NCI-H2029 treated with DMSO at 0.1 percent for 48 hours (cell line): ENCODE measurements at places on chromosomes 16 and 17.
A peak's percentile ranks its signal among the peaks of the same experiment; 100 is the strongest.

DNA sequence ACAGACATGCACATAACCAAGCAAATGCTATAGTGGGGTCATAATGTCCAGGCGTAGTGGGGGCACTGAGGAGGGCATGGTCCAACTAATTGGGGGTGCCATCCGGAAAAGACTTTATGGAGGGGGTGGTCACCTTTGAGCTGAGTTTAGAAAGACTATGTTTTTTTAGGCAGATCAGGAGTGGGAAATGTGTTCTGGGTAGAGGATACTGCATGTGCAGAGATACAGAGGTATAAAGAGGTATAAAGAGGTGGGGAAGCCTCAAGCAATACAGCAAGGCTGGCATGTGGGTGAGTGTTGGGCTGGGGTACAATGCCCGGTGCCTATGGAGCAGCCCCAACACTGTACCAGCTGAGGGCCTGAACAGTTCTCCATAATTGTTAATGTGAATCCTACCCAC, 53.1 kb downstream of the SPACA3 start:
- DNase-seq = no peak

DNA sequence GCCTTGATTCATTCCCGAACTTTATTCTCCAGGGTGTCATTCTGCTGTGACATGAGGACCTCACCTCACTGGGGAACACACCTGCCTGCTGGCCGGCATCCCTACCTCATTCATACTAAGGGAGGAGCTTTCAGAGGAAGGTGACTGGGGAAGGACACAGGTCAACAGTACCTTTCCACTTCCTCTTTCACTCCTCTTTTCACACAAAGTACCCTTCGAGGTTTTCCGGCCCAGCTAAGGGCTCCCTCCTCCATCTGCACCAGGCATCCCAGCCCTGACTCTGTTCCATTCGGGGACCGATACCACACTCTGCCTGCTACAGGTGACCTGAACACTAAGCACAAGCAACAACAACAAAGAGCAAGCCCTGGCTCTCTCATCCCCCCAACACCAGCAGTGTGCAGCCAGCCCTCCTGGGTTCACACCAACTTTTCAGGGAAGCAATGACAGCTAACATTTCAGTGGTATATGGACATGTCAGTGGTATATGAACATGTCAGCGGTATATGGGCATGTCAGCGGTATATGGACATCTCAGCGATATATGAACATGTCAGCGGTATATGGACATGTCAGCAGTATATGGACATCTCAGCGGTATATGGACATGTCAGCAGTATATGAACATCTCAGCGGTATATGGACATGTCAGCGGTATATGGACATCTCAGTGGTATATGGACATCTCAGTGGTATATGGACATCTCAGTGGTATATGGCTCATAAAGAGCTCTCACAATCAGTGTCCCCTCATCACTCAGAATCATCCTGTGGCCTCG, 16.0 kb downstream of the TRIM25 start:
- DNase-seq = no peak

DNA sequence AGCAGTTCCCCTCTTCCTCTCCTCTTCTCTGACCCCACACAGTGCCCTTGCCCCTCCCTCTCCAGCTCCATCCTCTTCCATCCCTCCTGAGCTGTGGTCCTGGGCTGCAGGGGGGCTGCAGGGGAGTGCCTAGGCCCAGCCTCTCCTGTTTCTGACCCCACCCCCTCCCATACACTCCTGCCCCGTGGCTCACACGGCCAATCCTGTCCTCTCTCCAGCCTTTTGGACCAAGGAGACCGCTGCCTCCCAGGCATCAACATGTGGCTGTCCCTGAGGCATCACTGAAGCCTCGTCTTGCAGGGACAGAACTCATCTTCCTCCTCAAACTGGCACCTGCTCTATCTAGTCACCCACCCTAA, 6.7 kb downstream of the CLUH start:
- DNase-seq = no peak

- no peak for DNase-seq
Observed at GRCh38 chr17:81803728-81804558, at the start of gene GCGR. GCGR (plus strand) TSS chr17:81804150; CDS start chr17:81809019, 4,869 bp downstream.

DNA sequence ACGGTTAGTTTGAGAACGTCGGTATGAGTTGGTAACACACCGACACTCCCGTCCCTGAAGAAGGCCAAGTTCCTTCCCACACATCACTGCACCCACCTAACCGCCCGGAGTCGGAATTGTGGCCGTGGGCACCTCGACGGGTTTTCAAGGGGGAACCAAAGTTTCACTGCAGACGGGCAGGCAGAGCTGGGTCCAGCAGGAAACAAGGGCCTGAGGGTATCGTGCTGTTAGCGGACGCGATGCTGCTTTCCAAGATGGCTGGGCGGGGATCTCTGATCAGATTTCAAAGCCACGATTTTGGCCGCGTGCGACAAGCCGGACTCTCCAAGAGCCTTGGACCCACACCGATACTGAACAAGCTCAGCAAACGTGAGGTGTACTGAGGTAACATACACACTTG, 82.3 kb upstream of the DOC2B start:
- DNase-seq = no peak

DNA sequence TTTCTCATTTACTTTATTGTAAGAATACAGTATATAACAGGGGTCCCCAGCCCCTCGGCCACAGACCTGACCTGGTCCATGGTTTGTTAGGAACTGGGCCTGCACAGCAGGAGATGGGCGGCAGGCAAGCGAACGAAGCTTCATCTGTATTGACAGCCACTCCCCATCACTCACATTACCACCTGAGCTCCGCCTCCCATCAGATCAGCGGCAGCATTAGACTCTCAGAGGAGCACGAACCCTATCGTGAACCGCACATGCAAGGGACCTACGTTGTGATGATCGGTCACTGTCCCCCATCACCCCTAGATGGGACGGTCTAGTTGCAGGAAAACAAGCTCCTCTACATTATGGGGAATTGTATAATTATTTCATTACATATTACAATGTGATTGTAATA, 410.6 kb downstream of the SLC39A11 start:
- DNase-seq = no peak

DNA sequence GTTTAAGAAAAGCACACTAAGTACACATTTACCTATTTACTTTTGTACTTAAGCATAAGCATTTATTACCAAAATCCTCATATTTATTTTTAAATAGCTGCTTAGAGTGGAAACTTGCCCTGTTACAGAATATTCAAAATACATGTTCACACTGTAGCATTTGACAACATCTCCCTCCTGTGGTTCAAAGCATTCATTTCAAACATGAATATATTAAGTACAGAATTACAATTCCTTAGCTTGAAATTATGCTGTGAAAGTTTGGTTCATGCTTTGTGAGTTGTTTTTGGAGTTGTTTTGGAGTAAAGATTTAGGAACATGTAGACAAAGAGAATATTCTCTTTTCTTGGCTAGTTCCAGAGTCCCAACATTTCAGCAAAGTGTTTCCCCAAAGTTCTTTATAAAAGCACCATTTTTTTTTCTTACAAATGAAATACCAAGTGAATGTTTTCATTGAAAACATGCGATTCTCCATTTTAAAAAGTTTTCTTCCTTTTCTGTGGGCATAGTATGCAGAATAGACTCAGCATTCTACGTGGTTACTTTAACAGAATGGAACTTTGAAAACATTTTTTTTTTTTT, 33.2 kb downstream of the TUBD1 start:
- DNase-seq = no peak

- no peak for DNase-seq
Observed at GRCh38 chr17:60599220-60599619, 773 bp upstream of the PPM1D start.

GRCh38 chr17:17750881-17751280, 69.6 kb downstream of the RAI1 start:
- no peak for DNase-seq

DNA sequence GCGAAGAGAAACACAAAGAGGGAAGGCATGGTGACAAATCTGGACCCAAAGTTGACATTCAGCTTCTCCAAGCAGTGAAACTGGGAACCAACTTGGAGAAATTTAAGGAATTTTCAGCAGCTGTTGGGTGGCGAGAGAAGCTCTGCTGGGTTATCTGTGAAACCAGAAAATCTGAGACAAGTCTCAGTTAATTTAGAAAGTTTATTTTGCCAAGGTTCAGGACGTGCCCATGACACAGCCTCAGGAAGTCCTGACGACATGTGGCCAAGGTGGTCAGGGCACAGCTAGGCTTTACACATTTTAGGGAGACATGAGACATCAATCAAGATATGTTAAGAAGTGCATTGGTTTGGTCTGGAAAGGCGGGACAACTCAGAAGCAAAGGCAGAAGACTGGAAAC, 11.2 kb upstream of the CD300LF start:
- no peak for DNase-seq

DNA sequence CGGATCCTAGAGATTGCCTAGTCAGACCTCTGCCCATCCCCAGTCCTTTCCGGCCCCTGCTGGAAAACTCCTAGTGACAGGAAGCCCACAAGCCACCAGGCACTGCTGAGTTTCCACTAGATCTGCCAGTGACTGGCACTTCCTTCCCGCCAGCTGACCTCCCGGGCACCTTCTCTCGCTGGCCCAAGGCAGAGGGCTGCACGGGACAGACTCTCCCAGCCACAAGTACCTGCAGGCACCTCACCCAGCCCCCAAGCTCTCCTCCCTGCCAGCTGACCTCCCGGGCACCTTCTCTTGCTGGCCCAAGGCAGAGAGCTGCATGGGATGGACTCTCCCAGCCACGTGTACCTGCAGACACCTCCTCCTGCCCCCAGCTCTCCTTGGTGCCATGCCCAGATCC, 66.3 kb upstream of the DOC2B start:
- no peak for DNase-seq

GRCh38 chr17:1638624-1639300, 6.8 kb downstream of the SCARF1 start:
- no peak for DNase-seq

DNA sequence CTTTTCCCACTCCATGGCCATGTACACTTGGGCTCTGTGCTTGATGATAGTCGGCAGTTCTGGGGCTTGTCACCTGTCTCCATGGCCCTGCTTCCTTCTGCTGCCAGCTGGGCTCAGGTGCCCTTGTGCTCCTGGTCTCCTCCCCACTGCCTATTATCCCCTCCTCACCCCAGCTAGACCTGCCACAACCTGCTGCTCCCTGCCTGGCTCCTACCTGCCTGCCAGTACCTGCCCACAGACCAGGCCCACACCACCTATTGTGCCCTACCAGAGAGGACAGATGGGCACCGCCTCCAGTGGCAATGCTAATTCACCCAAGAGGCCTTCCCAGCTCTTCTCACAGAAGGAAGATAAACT, 538 bp upstream of the RAPGEFL1 start:
- DNase-seq = peak; percentile 11

DNA sequence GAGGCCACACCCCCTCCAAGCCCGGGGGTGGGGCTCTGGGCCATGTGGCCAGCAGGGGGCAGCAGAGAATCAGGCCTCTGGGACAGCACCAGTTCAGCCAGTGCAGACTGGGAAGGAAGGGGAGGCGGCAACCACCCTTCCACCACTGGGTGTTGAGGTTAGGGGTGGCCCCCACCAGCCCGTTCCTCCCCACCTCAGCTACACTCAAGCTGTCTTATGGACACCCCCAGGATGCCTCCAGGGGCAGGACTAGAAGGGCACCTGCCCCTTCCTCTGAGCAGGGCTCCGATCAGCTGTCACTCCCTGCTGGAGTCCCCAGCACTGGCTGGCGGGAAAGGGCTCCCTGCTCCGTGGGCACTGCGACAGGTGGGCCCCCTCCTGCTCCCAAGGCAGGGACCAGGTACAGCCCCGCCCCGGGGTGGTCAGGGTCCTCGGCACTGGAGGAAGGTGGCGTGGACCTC, 21.8 kb downstream of the KATNB1 start:
- DNase-seq = peak; percentile 13

DNA sequence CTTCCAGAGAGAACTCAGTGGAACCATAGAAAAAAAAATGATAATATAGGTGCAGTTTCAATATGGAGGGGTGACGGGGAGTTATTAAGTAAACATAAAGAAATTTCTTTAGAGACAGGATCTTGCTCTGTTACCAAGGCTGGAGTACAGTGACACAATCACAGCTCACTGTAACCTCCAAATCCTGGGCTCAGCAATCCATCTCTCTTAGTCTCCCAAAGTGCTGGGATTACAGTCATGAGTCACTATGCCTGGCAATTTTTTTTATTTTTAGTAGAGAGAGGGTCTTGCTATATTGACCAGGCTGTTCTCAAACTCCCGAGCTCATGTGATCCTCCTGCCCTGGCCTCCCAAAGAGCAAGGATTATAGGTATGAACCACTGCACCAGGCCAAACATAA, 48.8 kb downstream of the NLRC5 start:
- no peak for DNase-seq

GRCh38 chr17:69735285-69735684, 320.8 kb downstream of the MAP2K6 start:
- no peak for DNase-seq

DNA sequence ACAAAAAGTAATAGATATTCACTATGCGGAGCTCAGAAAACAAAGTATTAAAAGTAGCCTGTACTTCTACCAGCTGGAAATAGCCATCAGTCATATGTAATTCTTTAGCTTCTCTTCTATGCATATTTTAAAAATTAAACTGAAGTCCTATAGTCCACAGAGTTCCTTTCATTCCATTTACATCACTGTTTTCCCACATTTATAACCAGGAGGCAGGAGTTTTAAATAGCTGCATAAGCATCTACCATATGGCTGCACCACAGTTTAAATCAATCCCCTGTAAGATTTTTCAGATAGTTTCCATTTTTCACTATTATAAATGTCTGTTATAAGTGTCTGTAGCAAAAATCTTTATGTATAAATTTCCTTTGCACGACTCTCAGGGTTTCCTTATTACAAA, 45.1 kb downstream of the ZFHX3 start:
- DNase-seq = no peak

DNA sequence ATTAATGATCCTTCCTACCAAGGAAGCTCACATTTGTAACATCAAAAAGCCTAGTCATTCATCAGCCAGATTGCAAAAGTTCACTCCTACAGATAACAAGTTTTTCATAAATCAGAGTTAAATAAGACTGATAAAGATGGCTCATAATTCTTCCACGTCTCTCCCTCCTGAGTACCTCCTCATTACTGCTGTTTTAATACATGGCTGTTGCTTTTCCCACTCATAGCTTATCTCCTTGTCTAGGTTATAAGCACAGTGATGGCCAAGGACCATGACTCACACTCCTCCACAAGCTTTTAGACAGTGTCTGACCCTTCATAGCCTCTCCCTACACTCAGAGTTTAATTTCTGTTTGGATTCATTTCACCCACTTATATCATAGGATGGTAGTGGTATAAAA, 100.9 kb upstream of the MON1B start:
- no peak for DNase-seq

DNA sequence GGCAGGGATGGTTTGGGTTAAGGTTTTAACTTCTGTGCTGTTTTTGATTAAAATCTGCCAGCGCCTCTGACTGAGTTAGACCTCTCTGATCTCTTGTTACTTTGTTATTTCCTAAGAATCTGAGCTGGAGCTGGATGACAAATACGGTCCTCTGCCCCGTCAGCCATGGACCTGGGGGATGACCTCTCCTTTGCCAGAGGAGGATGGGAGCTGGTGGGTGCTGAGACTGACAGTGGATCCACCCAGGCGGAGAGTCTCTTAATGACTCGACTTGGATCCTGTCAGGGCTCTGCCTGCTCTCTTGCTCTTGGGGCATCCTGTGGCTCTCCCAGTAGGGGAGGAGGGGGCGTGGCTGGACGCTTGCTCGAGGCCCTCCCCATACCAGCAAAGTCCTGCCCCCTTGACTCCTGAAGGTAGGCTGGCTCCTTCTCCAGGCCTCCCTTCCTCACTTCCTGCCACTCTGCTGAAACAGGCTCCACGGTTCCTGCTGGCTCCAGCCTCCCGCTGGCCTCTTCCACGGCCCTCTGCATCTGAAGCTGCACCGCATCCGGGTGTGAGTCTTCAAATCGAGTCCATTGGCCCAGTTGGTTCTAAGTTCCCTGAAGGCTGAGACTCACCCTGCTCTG, 24.8 kb upstream of the MAP3K14 start:
- DNase-seq = no peak
